ENCODE measurements at places on chromosomes 11 and 22.

GRCh38 chr11:13963949-13964770, 1.6 kb downstream of the SPON1 start:
- peak; percentile 22 for DNase-seq

DNA sequence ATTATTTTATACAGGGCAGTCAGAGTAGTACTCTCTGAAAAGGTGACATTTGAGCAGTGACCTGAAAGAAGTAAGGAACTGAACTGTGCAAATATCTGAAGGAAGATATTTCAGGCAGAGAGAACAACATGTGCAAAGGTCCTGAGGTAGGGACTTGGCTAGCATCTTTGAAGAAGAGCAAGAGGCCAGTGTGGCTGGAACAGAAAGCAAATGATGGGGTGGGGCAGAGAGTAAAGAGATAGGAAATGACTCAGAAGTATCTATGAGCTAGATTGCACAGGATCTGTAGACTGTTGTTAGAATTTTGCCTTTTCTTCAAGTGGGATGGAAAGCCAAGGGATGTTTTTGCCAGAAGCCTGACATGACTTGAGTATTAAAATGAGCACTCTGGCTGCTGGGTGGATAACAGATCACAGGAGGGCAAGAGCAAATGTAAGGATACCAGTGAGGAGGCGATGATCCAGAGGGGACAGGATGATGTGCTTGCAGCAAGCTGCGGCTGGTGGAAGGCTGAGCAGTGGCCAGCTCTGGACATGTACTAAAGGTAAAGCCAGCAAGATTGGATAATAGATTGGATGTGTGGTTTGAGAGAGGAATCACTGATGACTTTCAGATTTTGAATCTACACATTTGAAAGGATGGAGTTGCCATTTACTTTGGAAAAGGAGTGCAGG, 33.2 kb upstream of the TTC12 start:
- DNase-seq, result no peak

- DNase-seq, result no peak
Observed at GRCh38 chr22:29193021-29193420, 12.7 kb upstream of the EMID1 start.

GRCh38 chr22:45334068-45334467, 24.3 kb downstream of the FAM118A start:
- DNase-seq, result no peak

GRCh38 chr11:107545101-107545514, 20.4 kb downstream of the ALKBH8 start:
- DNase-seq, result no peak

GRCh38 chr11:18485913-18486528, 30.4 kb downstream of the LDHAL6A start:
- no peak for DNase-seq
